ENCODE measurements at places on chromosomes 5 and 9. TPM values are rescaled to one million over a fixed set of nuclear protein-coding genes. Genes with fewer than 3 reads are reported as not detected.
A peak's percentile ranks its signal among the peaks of the same experiment; 100 is the strongest.

DNA sequence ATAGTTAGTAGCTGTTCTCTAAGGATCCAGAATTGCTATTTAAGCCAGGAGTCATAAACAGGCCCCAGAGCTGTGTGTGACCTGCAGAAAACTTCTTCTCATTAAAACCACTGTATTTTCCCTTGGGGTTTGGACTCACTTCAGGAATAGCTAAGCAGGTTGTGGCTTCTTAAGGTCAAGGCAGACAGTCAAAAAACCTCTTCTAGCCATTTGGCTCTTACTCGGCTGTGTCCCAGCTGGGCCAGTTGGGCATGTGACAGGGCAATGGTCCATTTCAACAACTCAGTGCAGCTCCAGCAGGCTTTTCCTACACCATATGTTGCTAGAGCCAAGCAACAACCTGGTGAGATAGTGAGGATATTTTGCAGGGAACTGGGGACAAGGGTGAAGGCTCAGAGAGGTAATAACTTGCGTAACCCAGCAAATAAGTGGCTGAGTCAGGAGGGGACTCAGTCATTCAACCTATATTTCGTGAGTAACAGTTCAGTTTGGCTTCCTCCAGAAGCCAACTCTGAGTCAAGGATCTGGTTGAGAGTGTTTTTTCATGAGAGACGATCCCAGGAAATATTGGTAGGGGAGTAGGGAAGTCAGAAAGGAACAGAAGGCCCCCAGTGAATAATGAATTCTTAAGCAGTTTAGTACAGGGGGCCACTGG is 115.4 kb upstream of the PPP2R2B start:
- DNase-seq: no peak

DNA sequence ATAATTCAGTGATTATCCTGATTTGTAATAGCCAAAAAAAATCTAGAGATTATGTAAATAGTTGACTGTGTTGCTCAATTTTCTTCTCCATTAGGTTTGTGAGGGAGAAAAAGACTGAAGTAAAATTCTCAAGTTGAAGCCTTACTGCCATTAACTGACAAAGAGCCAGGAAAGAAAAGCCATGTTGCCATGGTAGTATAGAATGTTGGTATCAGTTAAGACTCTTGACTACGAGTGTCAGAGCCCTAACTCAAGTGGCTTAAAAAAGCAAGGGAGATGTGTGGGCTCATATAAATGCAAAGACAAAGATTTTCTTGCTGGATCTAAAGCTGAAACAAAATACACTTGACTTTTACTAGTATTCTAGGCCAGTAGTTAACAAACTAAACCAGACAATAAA is 571.7 kb downstream of the KCTD16 start:
- DNase-seq: no peak

CDKN2B gene
- total RNA-seq: not detected

GRCh38 chr9:126673689-126674364 is 60.1 kb downstream of the LMX1B start:
- peak; percentile 42 for DNase-seq

GABRA6 gene
- total RNA-seq: not detected

LAMC3 gene
- total RNA-seq: 1.0 TPM

DNA sequence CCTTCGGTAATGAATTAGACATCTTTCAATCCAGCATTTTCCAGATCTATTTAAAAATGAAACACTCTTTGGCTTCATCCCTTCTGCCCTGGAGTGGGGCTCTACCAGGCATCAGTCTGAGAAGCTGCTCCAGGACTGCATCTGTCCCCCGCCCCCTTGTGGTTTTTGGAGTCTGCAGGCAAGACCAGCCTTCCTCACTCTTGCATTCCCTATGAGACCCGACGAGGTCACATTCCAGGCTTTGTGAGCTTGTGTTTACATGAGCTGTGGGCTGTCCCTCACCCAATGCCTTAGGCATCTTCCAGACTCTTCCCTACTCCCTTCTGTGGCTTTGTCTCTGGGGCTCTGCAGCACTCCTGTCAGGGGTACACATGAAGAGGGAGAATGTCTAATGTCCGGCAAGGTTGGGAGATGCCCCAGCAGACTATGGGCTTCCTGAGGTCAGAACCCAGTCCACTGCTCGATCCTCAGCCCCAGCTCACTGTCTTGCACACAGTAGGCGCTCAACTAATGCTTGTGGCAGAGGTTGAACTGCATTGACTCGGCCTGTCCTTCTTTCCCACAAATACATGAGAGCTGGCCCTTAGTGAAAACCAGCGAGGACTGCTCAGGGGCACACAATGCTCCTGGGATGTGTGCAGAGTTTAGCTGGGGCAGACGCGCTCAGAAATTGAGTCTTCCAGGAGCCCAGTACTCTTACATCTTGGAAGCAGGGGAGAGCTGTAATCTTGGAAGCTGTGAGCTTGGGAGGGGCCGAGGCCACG is 11.7 kb upstream of the GADD45G start:
- DNase-seq: peak; percentile 50

ZDHHC11B gene
- 2.3 TPM for total RNA-seq

DNA sequence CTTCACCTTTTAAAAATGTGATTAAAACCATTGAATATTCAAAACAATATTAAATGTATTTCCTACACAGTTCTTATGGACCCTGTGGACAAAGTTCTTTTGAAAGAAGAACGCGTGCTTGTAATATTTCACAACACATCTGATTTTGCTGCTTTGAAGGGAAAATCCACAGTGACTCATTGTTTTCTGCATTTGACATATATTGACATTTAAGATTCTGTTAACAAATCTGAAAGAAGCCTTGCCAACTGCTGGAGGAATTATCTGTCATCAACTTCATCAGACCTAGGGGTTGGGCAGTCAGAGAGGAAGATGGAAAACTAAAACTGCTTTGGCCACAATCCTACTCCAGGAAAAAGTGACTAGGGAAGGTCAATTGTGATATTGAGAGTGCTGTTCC is 56.9 kb upstream of the RASEF start:
- DNase-seq: no peak

SIT1 gene
- not detected for total RNA-seq

DNA sequence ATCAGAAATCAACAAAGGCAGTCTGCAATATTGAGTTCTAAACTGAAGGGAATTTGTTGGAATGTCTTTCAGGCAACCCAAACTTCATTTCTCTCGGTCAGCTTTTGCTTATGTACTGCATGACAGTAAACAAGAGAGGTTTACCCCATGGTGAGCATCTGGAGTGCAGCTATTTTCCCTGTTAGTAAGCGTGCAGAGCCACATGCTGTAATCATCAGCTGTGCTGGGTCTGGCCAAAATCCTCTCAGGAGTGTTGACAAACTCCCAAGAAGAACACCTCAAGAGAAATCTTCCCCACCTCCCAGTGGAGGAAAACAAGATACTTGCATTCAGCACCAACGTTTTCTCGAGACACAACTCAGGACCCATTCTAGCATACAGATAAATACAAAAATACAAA is 83.6 kb upstream of the ADAMTSL1 start:
- no peak for DNase-seq

FOXD4L5 gene
- total RNA-seq: not detected

IL9 gene
- not detected for total RNA-seq

- DNase-seq: no peak
Observed at GRCh38 chr5:149779124-149779465, 49.0 kb downstream of the PPARGC1B start.

KCNIP1 gene
- total RNA-seq: 0.36 TPM

DNA sequence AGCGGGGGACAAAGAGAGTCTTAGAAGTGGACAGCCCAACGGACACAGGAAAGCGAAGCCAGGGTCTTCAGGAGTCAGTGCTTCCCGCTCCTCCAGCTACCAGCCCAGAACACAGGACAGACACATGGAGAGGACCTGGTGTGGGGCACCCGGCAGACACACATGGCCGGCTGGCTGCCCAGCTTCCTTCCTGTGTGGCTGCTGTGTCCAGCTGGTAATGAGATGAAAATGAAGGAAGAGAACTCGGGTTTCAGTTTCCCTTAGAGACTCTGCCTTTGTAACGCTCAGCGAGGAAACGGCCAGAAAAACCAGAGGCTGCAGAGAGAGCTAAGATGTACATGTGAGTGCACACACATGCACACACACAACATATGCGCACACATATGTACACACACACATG is 87.5 kb downstream of the SECISBP2 start:
- no peak for DNase-seq

DNA sequence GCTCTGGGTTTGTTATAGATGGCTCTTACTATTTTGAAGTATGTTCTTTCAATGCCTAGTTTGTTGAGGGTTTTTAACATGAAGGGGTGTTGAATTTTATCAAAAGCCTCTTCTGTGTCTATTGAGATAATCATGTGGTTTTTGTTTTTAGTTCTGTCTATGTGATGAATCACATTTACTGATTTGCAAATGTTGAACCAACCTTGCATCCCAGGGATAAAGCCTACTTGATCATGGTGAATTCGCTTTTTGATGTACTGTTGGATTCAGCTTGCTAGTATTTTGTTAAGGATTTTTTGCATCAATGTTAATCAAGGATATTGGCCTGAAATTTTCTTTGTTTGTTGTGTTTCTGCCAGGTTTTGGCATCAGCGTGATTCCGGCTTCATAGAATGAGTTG is 25.5 kb downstream of the CCDC180 start:
- DNase-seq: no peak

DNA sequence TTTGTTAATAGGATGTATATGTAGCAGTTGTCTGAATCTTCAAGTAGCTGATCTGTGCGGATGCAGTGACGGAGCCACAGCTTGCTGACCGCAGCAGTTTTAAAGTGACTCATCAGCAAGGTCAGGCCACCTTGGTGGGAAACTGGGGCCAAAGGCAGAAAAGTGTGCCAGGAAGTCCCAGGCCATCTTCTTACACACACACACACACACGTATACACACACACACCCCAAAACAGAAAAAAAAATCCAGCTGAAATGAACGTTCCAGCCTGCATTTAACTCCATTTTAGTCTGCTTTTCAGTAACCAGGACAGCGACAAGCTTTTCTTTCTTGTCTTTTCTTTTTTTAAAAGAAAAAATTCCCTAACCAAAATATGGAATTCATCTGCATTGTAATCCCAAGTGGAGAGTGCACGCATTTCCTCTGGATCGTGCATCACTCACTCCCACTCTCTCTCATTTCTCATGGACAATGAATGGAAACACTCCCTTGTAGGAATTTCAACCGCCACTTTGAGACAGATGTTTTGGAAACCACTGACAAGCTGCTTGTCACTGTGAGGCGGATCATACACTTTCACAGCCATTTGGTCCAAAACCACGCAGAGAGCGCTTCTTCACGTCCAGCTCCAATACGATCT is 103.9 kb downstream of the LHFPL2 start:
- peak; percentile 75 for DNase-seq

GAS1 gene
- total RNA-seq: 1.7 TPM

DNA sequence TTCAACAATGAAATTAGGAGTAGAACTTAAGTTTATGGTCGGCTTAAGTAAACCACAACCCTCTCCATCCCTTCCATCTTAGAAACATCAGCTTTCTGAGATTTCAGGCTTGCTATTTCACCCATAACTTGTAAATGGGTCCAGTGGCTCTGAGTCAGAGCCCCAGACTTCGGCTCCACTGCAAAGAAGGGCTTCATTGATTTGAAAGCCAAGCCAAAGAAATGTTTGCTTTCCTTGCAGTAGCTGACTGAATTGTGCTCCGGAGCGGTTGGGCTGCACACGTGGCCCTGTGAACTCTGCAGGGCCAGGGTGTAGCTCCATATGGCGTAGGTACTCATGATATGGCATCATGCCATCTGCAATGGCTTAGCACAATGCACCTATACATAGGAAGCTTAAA is 57.0 kb downstream of the NREP start:
- no peak for DNase-seq

DNA sequence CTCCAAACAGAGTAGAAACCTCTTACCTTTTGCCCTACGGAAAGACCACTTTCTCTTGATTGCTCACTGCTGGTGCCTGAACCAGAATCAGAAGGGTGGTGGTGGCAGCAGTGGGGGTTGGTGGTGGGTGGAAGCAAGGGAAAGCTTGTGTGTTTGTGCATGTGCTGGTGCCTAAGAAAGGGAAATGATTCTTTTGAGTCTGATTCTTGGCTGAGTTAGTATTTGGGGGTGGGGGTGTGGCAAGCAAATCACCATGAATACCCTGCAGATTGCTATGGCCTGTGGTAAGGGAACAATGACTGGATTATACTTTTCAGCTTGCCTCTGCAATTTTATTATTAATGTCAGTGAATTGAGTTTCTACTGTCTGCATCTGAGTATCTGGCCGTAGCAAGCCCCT is 106.6 kb downstream of the ARHGAP26 start:
- no peak for DNase-seq

GABRB2 gene
- total RNA-seq: not detected

- no peak for DNase-seq
Observed at GRCh38 chr9:85738509-85738908, 3.2 kb downstream of the AGTPBP1 start.

DNA sequence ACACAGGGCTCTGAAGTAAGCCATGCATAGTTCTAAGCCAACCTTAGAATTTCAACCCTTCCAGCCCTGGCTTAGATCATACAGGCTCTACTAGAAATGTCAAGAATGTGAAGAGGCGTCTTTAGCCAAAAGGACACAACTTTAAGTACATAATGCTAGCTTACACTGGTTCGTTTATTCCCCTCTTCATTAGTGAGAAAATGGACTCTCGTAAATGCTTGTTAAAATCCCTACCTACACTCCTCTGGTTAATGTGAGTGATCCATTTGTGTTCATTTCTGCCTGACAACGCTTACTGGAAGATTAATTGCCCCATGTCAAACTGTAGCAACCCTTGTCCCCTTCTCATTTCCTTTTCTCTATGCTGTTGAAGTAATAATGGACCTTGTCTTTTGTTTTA is 149.3 kb upstream of the POU5F2 start:
- no peak for DNase-seq

CD14 gene
- total RNA-seq: 2.3 TPM

DNA sequence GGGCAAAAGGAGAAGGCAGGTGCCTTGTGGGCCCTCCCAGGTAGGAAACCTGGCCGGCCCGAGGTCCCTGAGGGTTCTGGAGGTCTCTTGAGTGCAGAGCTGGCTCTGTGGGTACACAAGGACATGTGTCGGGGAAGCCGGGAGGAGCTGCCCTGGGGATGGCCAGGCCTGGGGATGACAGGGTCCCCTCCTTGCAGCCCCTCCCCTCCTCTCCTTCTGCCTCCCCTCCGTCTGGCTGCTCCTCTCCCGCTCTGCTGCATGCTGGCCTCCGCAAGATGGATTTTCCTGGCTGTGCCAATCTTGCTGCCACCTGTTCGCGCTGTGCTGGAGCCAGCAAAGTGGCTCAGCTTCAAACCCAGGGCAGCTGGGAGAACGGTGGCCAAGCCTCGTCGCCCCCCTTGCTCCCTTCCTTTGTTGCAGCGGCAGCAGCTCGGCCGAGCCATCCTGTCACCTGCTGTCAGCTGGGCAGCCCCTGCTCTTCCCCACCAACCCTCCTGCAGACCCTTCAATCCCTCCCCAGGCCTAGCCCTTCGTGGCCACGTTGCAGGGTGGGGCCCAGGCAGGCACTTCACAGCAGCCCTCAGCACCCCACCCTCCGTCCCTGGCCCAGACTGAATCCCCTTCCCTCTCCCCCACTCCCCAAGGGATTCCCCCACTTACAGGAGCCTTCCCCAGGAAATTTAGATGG is 17.6 kb upstream of the UNC5A start:
- DNase-seq: no peak

All from A172 (cell line).